ENCODE measurements at places on chromosomes 4 and X.

DNA sequence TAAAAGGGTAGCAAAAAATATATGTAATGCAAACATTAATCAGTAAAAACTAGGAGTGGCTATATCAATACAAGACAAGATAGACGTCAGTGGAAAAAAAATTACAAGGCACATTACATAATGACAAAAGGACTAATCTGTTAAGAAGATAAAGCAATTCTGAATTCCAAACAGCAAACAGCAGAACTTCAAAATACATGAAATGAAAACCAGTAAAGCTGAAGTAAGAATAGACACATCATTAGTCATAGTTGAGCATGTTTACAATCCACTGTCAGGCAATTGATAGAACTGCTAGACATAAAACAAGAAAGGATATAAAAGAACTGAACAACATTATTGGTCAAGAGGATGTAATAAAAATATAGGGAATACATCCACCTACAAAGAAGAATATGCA lies 12.2 kb downstream of the SULT1B1 start:
- no peak for DNase-seq

- no peak for DNase-seq
Measured at GRCh38 chr4:109052821-109053220, 249.6 kb downstream of the COL25A1 start.

DNA sequence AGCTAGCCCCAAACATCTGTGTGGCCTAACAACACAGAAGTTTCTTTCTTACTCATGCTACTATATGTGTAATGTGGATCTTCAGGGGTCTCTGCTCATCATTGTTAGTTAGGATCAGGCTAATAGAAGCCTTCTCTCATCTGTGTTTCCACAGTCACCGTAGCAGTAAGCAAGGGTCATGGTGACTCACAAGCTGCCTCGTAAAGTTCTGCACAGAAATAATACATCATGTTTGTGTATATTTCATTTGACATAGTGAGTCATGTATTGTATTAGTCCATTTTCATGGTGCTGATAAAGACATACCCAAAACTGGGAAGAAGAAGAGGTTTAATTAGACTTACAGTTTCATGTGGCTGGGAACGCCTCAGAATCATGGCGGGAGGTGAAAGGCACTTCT lies 38.7 kb downstream of the SLC4A4 start:
- DNase-seq, result peak; percentile 78

DNA sequence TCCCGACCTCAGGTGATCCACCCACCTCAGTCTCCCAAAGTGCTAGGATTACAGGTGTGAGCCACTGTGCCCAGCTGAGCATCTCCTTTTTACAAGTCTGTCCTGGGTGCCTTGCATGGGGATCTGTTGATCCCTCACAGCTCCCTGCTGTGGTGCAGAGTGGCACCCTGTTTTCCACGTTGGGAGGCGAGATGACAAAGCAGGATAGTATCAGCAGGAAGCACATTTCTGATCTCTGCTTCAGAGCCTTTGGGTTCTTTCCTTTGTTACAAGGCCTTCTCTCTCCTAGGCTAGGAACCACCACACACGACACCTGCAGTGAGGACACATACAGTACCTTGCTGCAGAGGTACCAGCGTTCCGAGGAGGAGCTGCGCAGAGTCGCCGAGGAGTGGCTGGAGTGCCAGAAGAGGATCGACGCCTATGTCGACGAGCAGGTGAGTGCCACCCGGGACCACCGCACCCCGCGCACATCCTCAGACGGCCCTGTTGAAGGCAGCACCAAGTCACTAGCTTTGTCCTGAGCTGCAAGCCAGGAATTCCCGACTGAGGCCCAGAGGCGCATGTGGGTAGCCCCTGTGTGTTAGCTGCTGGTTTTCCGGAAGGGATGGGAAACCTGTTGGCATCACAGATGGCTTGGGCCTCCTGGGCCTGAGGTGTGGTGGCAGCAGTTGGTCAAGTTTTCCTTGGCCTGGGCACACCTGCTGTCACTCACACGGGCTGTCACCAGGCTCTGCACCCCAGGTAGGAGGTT lies 109.6 kb downstream of the TNIP2 start:
- DNase-seq, result no peak

GRCh38 chr4:7217474-7218321 lies 25.4 kb downstream of the SORCS2 start:
- DNase-seq, result no peak

GRCh38 chrX:109475174-109475891 lies 6.6 kb downstream of the GUCY2F start:
- peak; percentile 61 for DNase-seq

DNA sequence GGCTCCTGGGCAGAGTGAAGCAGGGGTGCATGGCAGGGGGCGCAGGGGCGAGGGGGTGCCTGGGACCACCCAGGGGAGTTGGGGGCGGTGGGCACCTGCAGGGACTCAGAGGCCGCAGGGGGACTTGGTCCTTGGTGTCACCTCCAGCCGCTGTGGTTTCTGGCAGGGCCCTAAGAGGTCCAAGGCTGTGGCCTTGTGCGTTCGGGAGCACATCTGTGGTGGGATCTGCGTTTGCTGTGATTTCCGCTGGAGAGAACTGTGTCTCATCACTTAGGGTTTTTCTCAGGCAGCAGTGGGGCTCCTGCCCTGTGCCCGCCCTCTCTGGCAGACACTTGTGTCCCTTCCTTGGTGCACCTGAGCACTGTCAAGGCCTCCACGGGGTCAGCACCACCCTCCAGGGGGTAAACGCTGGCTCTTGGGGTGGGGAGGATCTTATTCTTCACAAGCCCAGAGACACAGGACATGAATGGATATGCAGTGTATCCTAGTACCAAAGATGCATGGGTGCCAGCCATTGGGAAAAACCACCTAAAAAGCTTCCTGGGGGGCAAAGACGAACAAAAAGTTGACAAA lies 66.5 kb downstream of the ACOX3 start:
- no peak for DNase-seq

- no peak for DNase-seq
Measured at GRCh38 chrX:4710618-4711433, 997.4 kb upstream of the PRKX start.

DNA sequence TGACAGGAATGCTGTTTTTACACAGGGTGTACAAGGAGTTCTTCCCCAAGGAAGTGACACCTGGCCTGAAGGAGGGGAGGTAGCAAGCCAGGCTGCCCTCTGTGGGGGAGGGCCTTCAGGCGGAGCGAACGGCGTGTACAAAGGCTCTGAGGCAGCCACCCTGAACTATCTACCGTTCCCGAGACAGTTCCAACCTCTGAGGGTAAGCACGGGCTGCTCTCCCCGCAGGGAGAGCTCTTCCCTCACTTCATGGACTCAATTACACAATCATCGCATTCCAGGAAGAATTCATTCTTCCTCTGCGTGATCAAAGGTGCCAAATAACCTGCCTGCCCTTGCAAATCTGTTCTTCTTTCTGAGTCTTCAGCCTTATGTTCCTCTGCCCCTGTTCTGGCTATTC lies 4.8 kb downstream of the ELK1 start:
- no peak for DNase-seq

DNA sequence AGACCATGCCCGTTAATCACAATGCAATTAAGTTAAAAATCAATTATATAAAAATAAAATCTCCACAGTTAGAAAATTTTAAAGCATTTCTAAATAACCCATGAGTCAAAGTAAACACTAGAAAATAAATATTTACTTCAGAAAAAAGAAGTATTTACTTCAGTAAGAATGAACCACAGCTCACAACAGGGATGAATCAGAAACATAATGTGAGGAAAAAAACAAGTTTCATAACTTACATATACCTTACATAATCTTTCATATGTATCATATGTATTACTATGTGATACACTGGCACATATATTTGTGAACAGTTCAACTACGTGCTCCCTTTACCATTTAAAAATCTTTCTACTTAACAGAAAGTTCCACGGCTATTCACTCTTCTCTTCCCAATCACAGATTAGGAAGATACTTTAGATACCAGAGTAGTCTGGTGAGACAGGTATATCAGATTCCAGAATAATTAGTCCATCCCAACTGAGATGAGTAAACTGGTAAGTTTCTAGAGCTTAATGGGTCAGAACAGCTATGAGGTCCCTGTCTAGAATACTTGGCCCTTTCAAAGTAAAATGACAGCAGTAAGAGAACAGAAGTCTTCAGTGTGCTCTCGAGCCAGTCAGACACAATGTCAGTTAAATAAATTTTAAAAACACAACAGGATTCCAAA lies 70.3 kb downstream of the SH3RF1 start:
- DNase-seq, result no peak

GRCh38 chrX:11870789-11871188 lies 112.8 kb downstream of the MSL3 start:
- DNase-seq, result no peak

DNA sequence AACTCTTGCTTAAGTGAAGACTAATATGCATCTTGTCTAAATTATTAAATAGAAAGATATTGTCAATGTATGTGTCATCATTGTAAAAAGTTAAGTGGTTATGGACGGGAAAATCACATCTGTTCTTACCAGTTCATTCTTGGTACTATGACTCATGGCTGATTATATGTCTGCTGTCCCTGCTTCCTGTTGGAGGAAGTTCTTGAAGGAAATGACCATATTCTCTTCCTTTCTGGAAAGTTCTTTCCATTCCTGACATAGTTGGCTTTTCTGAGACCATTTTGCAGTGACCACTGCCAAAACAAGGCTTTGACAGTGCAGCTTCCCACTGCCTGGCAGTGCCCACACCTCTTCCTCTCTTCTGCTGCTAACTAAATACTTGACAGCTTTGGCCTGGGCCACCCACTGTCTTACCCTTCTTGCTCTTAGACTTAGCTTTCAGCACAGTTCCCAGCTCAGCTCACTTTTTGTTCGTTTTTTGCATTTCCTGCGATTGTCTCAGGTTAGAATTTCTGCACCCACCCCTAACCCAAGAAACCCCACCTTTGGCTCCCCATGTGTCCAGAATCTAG lies 13.2 kb upstream of the CLDN24 start:
- peak; percentile 86 for DNase-seq

DNA sequence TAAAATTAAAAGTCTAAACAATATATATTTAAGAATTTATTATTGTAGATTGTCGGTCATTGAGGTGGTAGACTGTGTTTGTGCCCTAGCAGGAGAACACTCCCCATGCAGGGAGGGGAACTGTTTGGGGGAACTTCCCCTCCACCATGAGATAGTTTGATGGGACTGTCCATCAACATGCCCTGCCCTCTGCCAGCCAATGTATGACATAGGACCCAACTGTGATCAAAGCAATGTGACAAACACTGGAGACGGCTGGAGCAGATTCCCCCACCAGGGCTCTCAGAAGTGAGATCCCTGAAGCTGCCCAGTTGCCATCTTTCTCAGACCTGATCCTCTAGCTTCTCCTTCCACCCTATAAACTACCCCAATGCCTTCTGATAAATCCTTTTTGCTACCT lies 44.9 kb downstream of the SH3KBP1 start:
- DNase-seq, result no peak

- DNase-seq, result peak; percentile 27
Measured at GRCh38 chrX:148929686-148930085, 429.3 kb downstream of the AFF2 start.

DNA sequence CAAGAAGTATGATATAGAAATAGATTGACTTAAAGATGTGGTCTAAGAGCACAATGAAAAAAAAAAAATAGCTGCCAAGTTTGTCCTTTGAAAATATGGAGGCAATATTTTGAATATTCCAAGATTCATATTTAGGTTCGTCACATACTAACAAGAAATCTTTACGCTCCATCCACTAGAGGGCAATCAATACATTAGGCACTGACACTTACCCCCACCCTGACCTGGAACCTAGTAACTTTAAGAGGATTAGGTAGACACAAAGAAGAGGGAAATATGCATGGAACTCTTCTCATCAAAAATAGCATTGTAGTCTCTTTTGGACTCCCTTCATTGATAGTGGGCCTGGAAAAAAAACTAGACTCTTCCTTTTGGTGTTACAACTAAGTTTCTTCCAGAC lies 1108.1 kb downstream of the PCDH19 start:
- DNase-seq, result no peak

- DNase-seq, result no peak
Measured at GRCh38 chr4:150799207-150799606, 215.9 kb downstream of the LRBA start.

DNA sequence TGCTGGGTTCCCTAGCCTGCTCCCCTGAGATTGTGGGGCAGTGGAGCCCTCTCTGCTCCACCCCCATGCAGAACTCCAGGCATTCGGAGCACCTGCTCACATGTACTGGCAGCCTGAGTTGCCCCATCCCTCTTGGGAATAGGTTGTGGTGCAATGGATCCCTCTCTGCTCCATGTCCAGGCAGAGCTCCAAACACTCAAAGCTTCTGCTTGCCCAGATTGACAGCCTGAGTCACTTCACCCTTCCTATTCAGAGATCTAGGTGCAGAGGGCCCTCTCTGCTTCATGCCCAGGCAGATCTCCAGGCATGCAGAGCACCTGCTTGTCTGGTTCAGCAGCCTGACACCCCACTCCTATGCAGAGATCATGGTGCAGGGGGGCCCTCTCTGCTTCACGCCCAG lies 18.6 kb upstream of the TEX13B start:
- DNase-seq, result no peak

DNA sequence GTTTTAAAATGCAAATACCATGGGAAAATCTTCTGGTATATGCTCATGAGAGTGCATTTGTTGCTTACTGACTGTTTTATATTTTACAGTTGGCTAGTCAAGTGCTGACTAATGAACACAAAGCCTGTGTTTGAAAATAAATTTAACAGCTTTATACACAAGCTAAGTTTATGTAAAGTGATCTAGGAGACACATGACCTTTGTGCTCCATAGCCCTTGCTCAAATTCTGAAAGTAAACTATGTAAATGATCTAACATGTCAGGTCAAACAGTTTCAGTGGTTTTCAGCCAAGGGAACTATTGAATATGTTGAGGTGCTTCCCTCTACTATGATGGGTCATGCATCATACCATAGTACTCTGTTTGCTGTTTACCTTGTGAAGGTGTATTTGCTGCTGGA lies 36.7 kb downstream of the DIAPH2 start:
- no peak for DNase-seq

DNA sequence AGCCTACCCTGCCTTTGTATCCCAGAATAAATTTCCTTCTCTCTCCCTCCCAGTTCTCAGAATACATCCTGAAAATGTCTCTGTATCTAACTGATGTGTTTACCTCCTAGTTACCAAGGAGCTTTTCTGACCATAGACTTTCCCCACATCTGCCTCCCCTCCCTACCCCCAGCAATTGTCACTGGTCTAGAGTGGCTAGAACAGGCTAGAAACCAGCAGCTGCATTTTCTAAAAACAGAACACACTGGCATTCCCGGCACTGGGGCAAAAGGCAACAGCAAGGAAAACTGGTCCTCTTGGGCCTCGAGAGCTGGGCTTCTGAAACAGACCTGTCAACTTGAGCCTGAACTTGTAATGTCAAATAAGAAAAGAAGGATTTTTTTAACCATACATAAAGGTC lies 16.4 kb downstream of the TASL start:
- DNase-seq, result no peak

Data from astrocyte of the spinal cord (primary cell).